Endodermal cell (in vitro differentiated cells): ENCODE measurements at places on chromosomes 1 and 21. TPM values are rescaled to one million over a fixed set of nuclear protein-coding genes. Genes with fewer than 3 reads are reported as not detected.

The CRP gene
- 0.92 to 1.2 TPM (median 1.2 TPM) in 3 replicates for total RNA-seq

The CASQ2 gene
- 0.14 TPM in 1 of 2 replicates, not detected in the other for total RNA-seq

The PCP4 gene
- total RNA-seq: 0.43 and 0.44 TPM in 2 replicates

The FABP3 gene
- 3.3 to 20.0 TPM (median 3.4 TPM) in 3 replicates for total RNA-seq

The EXOC8 gene
- total RNA-seq: 9.9 and 10.4 TPM in 2 replicates

The OR2L2 gene
- 0.07 and 0.13 TPM in 2 replicates for total RNA-seq

The CTSS gene
- total RNA-seq: not detected in 3 replicates

The LRRC38 gene
- 0.40 to 0.51 TPM in 2 of 3 replicates, not detected in the other for total RNA-seq

The PDE9A gene
- total RNA-seq: 38.0 and 45.9 TPM in 2 replicates

The LRRC42 gene
- 55.1 to 59.1 TPM (median 58.1 TPM) in 3 replicates for total RNA-seq

The ACKR1 gene
- total RNA-seq: 0.34 to 0.47 TPM in 2 of 3 replicates, not detected in the other

The DISC1 gene
- 7.1 and 9.4 TPM in 2 replicates for total RNA-seq

DNA sequence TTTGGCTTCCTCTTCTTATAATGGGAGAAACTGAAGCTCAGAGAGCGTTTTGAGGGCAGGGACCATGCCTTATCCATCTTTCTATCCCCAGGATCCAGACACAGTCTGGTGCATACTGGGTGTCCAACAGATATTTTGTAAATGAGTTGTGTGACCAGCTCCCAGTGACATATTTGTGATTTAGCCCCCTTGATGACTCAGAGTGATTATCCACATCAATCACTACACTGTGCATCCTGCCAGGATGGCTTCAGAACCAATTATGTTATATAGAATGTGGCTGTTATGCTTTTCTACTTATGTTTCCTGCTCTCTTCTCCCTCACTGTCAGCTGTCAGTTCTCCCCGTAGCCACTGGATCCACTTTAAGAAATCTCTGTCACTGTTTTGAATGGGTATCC is 11.3 kb downstream of the OLFML3 start:
- no peaks in the 10 kb centered on the region for H3K36me3 ChIP-seq
- H3K4me3 ChIP-seq: no peak overlapping the region
- peaks cover 43% of the 10 kb centered on the region for H3K27me3 ChIP-seq
- H3K27ac ChIP-seq: no peak overlapping the region
- no peak for DNase-seq
- no peaks in the 10 kb centered on the region for H3K4me1 ChIP-seq

DNA sequence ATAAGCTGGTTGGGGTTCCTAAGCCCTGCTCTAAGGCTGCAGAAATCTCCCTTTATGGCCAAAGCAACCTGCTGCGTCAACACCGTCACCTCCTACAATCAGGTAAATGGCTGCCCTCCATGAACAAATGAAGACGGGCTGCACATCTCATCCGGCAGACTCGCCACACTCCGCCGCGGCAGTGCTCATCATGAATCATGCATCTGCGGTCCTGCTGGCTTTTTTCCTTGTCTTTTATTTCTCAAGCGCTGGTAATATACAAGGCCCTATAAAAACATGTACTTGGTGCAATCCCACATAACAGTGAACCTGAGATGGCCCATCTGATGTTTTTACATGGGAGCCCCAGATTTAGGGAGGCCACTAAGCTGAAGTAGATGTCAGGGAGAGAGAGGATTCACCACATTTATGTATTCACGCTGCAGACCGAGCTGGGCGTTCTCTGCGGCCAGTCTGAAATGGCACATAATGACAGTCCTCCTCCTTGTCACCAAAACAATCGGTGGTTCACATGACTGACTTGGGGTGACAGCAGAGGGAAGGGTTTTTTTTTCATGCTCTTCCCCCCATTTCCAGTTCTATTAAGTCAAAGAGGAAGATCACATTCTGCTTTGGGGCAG is 91.6 kb downstream of the KAZN start:
- DNase-seq: no peak
- H3K27ac ChIP-seq: no peak overlapping the region
- no peaks in the 10 kb centered on the region for H3K36me3 ChIP-seq
- H3K4me3 ChIP-seq: no peak overlapping the region
- peaks cover 14% of the 10 kb centered on the region for H3K4me1 ChIP-seq
- H3K27me3 ChIP-seq: no peaks in the 10 kb centered on the region

- DNase-seq: no peak
- H3K27me3 ChIP-seq: peaks cover 29% of the 10 kb centered on the region
Observed at GRCh38 chr1:17833661-17834501, 78.7 kb downstream of the ACTL8 start.

- no peak overlapping the region for H3K27ac ChIP-seq
- no peak overlapping the region for H3K4me3 ChIP-seq
- no peaks in the 10 kb centered on the region for H3K4me1 ChIP-seq
- peaks cover 12% of the 10 kb centered on the region for H3K27me3 ChIP-seq
Observed at GRCh38 chr1:116368241-116368640, 4.8 kb upstream of the ATP1A1 start.

DNA sequence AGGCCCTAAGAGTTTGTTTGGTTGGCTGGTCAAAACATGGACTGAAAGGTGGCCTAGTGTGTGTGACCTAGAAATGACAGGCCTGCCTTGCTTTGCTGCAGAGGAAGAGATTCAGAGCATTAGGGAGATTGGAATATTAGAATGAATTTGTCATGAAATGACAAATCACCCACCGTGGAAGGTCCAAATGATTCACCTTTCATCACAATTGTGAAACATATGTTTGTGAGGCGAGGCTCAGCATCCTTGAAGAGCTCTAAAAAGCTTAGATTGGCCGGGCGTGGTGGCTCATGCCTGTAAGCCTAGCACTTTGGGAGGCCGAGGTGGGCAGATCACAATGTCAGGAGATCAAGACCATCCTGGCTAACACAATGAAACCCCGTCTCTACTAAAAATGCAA is 5.5 kb downstream of the LCE1B start:
- DNase-seq: no peak
- no peak overlapping the region for H3K4me3 ChIP-seq
- no peaks in the 10 kb centered on the region for H3K27me3 ChIP-seq
- H3K36me3 ChIP-seq: no peaks in the 10 kb centered on the region
- no peaks in the 10 kb centered on the region for H3K4me1 ChIP-seq

GRCh38 chr1:165228676-165229075 is 127.8 kb downstream of the LMX1A start:
- H3K27ac ChIP-seq: no peak overlapping the region
- H3K36me3 ChIP-seq: no peaks in the 10 kb centered on the region
- peaks cover 47% of the 10 kb centered on the region for H3K27me3 ChIP-seq
- H3K4me3 ChIP-seq: no peak overlapping the region
- DNase-seq: peak; percentile 81
- H3K4me1 ChIP-seq: no peaks in the 10 kb centered on the region

DNA sequence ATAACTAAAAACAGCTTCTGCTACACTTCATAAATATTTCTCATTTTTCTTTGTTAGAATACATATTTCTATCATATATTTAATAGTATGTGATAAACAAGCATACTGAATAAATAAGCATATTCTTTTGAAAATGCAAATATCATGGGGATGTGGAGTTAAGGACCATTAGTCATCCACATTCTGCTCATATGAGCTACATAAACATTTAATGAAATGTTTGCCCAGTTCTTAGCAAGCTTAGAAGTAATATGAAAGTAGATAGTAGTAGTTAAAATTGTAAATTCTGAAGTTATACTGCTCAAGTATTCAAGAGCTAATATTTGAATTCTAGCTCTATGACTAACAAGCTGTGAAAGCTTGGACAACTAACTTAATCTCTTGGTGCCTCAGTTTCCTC is 10.1 kb upstream of the GORAB start:
- no peak for DNase-seq
- no peak overlapping the region for H3K4me3 ChIP-seq
- H3K36me3 ChIP-seq: no peaks in the 10 kb centered on the region
- H3K4me1 ChIP-seq: no peaks in the 10 kb centered on the region

- H3K27ac ChIP-seq: no peak overlapping the region
- H3K4me1 ChIP-seq: no peaks in the 10 kb centered on the region
- H3K27me3 ChIP-seq: no peaks in the 10 kb centered on the region
- H3K4me3 ChIP-seq: no peak overlapping the region
- H3K36me3 ChIP-seq: no peaks in the 10 kb centered on the region
- DNase-seq: no peak
Observed at GRCh38 chr21:22703521-22703920, 1705.3 kb downstream of the NCAM2 start.

DNA sequence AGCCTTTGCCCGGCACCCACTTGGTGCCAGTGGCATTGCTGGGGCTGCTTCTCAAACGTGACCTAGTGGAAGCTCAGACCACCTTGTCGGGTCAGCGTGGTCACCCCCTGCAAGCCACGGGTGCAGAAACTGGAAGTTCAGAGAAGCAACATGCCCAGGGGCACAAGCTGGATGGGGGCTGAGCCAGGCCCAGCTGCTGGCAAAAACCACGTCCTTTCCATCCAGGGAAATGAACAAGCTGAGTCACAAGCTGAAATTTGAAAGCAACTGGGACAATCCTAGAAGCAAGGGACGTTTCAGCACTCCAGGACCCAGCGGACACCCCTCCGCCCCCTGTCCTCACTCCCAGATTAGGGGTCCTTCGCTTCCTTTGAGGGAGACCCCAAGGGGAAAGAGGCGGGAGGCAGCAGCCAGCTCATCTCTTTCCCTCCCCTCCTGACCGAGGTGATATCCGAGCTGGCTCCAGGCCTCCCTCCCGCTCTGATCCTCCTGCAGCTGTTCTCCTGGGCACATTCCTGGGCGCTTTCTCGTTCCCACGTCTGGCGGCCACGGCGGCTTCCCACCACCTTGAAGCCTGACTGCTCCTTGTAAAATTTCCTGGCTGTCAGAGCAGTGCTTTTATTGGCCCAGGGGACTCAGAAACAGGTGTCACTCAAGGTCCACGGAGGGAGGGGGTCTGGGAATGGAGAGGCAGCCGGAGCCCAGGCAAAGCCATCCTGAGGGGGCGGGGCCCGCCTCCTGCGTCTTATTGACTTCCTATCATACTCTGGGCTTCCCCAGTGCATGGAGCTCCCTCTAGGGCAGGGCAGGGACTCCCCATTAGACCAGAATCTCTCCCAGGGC is 62.8 kb downstream of the PAX7 start:
- no peak overlapping the region for H3K27ac ChIP-seq
- peak; percentile 94 for DNase-seq
- H3K27me3 ChIP-seq: peaks cover 18% of the 10 kb centered on the region
- no peak overlapping the region for H3K4me3 ChIP-seq

DNA sequence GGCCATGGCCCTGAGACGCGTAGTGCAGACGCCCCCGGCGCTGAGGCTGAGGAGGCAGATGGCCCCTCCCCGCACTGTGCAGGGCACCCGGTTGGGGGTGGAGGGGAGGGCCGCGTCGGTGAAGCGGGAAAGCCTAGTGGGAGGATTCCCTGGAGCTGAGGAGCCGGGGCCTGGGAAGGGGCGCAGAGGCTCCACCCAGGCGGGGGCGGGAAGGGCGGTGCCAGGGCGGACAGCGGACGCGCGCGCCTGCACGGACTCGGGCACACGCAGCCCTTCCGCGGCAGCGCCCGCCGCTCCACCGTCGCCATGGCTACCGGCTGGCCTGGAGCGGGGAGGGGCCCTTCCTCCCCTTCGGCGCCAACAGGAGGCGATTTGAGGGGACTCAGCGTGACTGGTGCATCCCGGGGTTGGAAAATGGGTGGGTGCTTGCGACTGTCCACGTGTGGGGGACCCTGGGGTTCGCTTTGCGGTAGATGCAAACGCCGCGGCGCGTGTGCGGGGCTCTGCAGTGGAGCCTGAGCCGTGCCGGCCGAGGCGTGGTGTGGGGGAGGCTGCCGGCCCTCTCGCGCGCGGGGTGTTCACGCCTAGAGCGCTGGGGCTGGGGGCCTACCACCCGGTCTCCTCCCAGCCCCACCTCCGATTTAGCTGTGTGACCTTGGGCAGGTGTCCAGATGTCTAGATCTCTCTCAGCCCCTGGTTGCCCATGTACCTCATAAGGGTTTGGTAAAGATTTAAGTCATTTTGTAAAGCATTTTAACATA is 35.1 kb downstream of the PTPRF start:
- H3K36me3 ChIP-seq: peaks cover 15% of the 10 kb centered on the region
- no peak overlapping the region for H3K4me3 ChIP-seq
- no peaks in the 10 kb centered on the region for H3K4me1 ChIP-seq
- H3K27ac ChIP-seq: peak overlapping the region; percentile 89
- peak; percentile 89 for DNase-seq

DNA sequence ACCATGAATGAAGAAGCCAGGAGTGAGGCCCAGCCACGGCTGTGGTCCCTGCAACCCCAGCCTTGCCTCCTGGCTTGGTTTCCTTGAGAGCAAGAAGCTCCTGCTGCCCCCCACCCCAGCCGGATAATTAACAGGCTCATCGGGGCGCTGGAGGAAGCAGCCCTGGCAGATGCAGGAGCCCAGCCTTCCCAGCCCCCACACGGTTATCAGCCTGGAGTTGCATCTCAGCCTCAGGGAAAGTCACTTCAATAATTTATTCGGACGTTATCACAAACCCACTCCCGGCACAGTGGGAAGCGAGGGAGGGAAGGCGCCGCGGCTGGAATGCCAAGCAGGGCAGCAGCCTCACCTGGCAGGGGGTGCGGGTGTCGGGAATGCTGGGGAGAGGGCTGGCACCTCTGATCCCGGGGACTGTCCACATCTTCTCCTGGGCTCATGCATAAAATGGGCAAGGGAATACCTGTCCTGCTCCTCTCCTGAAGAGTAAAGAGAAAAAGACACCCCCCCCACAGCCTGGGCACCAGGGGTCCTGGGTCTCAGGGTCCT is 43.3 kb upstream of the LRP8 start:
- peak; percentile 79 for DNase-seq
- no peaks in the 10 kb centered on the region for H3K27me3 ChIP-seq
- no peaks in the 10 kb centered on the region for H3K36me3 ChIP-seq

DNA sequence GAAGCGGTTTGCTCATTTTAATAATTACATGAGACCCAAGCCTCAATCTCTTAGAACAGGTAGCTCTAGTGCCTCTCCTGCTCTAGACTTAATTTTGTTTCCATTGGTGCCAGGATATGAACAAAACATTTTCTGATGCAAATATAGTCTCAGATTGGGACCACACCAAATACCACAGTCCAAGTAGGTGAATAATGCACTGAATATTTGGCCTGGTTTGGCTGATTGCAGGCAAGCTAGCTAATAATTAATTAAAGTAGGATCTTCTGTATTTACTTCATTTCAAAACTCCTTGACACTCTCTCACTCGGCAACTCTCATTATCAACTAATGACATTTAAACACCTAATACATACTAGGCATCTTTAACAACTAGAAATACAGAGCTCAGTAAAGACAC is 219.6 kb downstream of the LTN1 start:
- peaks cover 3% of the 10 kb centered on the region for H3K4me1 ChIP-seq
- DNase-seq: no peak
- peaks cover 36% of the 10 kb centered on the region for H3K27me3 ChIP-seq
- no peak overlapping the region for H3K27ac ChIP-seq
- no peaks in the 10 kb centered on the region for H3K36me3 ChIP-seq

DNA sequence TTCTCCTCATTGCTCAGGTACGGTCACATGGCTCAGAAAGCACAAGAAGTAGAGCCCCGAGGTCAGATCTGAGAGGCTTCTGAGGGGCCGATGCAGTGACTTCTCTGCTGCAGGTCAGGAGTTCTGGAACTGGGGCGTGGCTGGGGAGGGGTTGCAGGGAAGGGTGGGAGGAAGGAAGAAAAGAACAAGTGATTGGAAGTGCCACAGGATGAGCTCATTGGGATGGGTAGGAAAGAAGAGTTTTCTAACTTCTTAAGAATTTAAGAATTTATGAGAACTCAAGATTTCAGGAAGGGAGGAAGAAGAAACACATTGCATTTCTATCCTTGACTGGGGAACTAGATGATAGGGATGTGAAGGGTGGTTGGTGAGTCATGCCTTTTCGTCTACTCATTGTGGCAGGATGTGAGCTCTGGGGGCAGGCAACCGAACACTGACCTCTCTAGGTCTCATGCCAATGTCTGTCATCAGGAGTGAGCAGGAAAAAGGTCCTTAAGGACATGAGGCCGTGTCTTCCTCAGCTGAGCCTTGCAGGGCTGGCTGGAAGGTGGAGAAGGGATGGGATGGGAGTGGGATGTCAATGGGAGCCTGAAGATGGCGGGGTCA is 497 bp downstream of the FCRLB start:
- DNase-seq: no peak
- peaks cover 71% of the 10 kb centered on the region for H3K27me3 ChIP-seq
- H3K27ac ChIP-seq: no peak overlapping the region
- H3K36me3 ChIP-seq: no peaks in the 10 kb centered on the region
